Adrenal gland (tissue), 19 donors: ENCODE measurements at places on chromosomes 5 and 9.

DNA sequence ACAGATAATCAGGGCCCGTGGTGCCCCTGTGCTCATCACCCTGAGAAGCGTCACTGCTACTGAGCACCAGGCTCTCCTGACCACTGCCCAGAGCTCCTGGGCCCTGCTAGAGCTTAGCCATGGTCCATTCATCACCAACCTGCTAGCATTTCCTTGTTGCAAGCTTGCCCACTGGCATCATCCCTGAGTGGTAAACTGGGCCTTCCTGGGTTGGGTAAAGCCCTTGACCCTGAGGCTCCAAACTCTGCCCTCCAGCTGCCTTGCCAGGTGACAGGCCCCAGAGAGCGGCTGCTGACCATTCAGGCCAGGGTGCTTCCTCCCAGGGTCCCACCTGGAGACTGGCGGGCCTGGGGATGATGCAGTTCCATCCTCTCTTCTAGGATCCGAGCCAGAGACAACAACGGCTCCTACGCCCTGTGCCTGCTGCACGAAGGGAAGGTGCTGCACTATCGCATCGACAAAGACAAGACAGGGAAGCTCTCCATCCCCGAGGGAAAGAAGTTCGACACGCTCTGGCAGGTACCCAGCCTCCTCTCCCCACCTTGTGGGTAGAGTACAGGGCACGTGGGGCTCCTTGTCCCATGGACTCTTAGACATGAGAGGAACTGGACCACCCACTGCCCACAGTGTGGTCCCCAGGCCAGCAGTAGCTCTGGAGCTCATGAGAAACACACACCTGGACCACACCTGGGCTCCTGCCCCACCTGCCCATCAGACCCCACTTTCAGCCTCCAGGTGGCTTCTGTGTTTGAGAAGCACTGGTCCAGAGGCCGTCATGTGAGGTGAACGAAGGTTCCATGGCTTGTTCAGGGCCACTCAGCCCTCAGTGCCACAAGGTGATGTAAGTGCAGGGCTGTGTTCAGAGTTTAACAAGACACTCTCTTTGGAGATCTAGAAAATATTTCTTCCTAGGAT lies 60.5 kb downstream of the SYK start:
- no peaks in the 10 kb centered on the region for H3K4me1 ChIP-seq
- no peaks in the 10 kb centered on the region for H3K36me3 ChIP-seq
- no peak overlapping the region for H3K27ac ChIP-seq
- no peak overlapping the region for H3K4me3 ChIP-seq

DNA sequence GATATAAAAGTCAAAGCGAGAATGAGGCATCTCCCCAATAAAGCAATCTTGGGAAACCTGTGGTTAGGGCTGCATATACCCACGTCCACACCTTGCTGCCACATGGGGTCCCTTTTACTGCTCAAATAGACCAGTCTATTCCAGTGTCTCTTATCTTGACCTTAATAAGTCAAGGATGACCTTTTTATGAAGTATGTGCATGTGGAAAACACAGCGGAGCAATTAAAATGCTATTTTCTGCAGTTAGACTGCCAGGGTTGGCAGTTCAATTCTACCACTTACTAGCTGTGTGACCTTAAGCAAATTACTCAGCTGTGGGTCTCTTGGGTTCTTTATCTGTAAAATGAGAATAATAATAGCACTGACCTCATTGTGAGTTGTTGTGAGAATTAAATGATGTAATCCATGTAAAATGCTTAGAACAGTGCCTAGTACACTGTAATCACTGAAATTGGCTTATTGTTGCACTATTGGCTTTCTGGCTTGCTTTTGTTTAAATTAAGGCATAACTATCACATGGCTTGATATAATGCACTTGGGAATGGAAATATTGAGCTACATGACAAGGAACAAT lies 67.8 kb upstream of the HSPB3 start:
- no peak for DNase-seq
- no peaks in the 10 kb centered on the region for H3K36me3 ChIP-seq
- no peaks in the 10 kb centered on the region for H3K27me3 ChIP-seq
- H3K27ac ChIP-seq: no peak overlapping the region
- peaks cover 5% of the 10 kb centered on the region for H3K4me1 ChIP-seq

DNA sequence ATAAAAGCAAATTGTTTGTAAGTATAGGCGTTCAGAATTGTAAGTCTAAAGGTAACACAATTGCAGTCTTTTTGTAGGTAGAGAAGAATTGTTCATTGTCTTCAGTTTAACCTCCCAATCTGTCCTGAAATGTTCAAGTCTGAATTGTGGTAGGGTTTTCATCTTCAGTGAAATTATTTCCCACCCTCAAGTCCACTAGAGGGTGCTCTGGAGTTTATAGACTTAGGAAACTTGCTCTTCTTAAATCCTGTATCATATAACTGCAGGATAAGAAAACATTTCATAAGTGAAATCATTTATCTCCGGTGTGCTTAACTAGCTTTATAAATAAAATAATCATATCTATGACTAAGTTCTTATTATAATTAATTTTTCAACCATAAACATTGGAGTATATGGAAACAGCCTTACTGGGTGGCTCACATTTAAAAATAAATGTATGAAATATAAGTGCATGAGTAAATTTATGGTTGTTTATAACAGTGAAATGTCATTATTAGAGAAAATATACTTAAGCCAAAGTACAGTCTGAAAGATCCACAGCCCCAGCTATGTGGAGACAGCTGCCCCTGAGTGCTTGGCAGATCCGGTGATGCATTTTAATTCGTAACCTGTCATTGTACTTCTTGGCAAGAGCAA lies 182.4 kb upstream of the OTULINL start:
- no peaks in the 10 kb centered on the region for H3K27me3 ChIP-seq
- no peaks in the 10 kb centered on the region for H3K36me3 ChIP-seq
- DNase-seq: no peak
- H3K4me3 ChIP-seq: no peak overlapping the region

- no peak overlapping the region for H3K4me3 ChIP-seq
- no peaks in the 10 kb centered on the region for H3K27me3 ChIP-seq
- no peak overlapping the region for H3K27ac ChIP-seq
- no peaks in the 10 kb centered on the region for H3K36me3 ChIP-seq
- H3K4me1 ChIP-seq: no peaks in the 10 kb centered on the region
Observed at GRCh38 chr5:127925916-127926315, 157.7 kb upstream of the SLC12A2 start.

DNA sequence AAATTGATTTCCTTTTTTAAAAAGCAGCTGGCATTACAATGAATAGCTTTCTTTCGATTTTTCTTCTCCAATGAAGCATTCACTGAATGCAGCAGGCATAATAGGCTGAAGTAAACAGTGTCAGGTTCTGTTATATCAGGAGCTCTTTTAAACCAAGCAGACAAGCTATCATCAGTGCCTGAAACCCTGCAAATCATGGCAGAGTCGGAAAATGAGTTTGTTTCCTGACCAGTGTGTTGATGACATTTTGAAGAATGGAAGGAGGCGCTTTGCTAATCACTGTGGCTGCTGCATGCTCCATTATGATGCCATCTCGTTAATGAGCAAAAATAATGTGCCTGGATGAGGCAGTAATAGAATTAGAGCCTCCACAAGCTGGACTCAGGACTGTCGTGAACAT lies 284.5 kb downstream of the ZNF608 start:
- no peak overlapping the region for H3K4me3 ChIP-seq
- no peaks in the 10 kb centered on the region for H3K36me3 ChIP-seq
- no peak for DNase-seq
- no peaks in the 10 kb centered on the region for H3K27me3 ChIP-seq

DNA sequence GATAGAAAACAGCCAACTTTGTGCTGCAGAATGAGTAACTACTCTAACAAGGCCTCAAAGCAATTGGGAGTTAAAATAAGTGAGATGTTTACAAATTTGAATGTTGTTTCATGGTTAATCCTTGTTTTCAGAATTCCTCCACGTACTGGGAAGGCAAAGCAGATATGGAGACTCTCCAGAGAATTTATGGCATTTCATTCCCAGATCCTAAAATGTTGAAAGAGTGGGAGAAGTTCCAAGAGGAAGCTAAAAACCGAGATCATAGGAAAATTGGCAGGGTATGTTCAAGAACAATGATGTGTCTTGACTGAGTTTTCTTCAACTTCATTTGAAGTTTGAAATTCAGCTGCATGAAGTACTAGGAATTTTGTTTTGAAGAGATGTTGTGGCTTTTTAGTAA lies 16.4 kb downstream of the TARS1 start:
- no peaks in the 10 kb centered on the region for H3K36me3 ChIP-seq
- DNase-seq: no peak
- no peaks in the 10 kb centered on the region for H3K4me1 ChIP-seq
